Tracheal epithelial cell (primary cell): ENCODE measurements at places on chromosomes 12 and 14. TPM values are rescaled to one million over a fixed set of nuclear protein-coding genes. Genes with fewer than 3 reads are reported as not detected.

TMED10 gene
- total RNA-seq = 266 and 493 TPM in 2 replicates

MYH6 gene
- not detected in 2 replicates for total RNA-seq

TAS2R42 gene
- not detected in 2 replicates for total RNA-seq

GPATCH2L gene
- 33.0 and 49.6 TPM in 2 replicates for total RNA-seq

KCNC2 gene
- total RNA-seq = not detected in 2 replicates
